HS-5 (cell line): ENCODE measurements at places on chromosomes 4 and X.

DNA sequence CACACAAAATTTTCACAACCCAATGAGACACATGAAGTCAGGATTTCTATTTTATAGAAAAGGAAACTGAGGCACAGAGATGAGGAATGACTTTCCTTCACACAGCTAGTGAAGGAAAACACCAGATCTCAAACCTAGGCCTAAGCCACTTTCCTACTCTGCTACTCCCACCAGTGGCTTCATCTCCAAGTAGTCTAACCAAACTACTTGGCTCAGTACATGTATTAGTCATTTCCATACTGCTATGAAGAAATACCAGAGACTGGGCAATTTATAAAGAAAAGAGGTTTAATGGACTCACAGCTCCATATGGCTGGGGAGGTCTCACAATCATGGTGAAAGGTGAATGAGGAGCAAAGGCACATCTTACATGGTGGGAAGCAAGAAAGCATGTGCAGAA lies 196.6 kb downstream of the EVC2 start:
- DNase-seq, result no peak

GRCh38 chr4:123343400-123344041 lies 53.1 kb upstream of the SPRY1 start:
- no peak for DNase-seq

GRCh38 chr4:140684314-140684713 lies 71.9 kb downstream of the TBC1D9 start:
- DNase-seq, result no peak

- no peak for DNase-seq
Measured at GRCh38 chr4:53647547-53647946, 56.3 kb upstream of the LNX1 start.

GRCh38 chr4:77593993-77594392 lies 11.6 kb upstream of the CXCL13 start:
- DNase-seq, result no peak

GRCh38 chr4:88225232-88226105 lies 58.9 kb downstream of the PPM1K start:
- no peak for DNase-seq

DNA sequence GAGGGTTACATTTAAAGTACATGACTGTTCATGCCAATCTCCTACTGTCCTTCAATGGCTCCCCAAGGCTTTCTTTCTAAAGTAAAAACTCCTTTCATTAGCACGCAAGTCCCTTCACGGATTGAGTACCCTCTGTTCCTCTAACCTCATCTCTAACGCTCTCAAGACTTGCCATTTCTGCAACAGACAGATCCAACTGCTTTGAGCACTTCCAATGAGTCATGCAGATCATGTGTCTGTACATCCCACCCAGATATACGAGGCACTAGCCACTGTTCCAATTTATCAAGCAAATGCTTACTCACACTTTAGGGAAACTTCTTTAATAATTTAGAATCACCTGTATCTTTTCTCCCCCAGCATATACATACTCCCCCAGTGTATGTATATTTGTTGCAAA lies 332.5 kb upstream of the ZFP42 start:
- no peak for DNase-seq

GRCh38 chrX:154761977-154762536 lies 607 bp upstream of the DKC1 start:
- DNase-seq, result no peak

DNA sequence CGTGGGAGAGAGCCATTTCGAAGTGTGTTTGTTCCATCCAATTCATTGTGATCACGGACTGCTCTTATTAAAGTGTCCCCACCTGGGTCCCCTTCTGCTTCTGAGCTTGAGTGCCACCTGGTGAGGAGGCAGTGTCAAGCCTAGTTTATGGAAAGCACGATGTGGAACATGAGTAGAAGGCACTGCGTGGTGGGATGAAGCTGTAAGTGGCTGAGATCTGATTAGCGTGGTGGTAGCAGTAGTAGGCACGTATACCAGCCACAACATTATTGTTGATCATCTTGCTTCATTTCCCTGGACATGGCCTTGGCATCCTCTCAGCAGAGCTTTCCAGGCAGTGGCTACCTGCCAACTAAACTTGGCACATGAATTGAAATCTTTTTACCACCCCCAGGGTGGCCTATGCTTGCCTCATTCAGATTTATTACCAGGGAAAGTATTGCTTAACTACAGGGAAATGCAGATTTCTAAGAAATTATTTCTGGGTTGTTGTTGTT lies 46.4 kb downstream of the GPAT3 start:
- DNase-seq, result no peak

DNA sequence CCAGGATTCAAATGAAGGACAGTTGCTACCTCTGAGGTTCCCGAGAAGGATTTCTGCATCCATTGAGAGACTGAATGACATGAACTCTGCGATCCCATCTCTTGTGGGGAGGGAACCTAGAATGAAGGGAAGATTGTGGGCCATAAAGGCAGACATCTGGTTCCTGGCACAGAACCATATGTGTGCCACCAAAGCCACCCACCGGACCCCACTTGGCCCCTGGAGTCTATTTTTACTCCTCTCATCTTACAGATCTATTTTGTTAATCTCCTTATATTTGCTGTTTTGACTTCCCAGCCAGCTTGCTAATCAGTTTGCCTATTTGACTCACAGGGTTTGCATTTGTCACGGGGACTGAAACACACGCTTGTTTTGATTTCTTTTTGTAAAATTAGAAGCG lies 7.3 kb downstream of the SOD3 start:
- no peak for DNase-seq

- DNase-seq, result no peak
Measured at GRCh38 chr4:11301075-11301660, 127.5 kb downstream of the HS3ST1 start.

GRCh38 chr4:148034813-148035212 lies 302.9 kb downstream of the ARHGAP10 start:
- DNase-seq, result no peak

DNA sequence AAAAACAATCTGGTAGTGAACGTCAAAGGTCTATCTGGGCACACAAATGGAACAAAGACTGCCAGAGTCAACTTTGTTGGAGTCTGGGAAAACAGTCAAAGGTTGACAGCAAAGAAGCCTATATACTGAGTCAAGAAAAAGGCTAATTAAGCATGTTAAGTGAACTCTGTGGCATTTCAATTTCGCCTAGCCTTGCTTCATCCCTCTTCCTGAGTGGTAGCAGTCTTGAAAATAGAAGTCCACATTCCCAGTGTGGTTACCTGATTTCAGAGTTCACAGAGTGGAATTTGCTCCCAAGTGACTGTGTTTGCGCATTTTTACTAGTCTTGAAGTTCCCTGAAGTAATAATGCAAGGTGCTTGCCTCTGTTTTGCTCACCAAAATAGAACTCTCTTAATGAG lies 760.0 kb downstream of the FSTL5 start:
- no peak for DNase-seq

DNA sequence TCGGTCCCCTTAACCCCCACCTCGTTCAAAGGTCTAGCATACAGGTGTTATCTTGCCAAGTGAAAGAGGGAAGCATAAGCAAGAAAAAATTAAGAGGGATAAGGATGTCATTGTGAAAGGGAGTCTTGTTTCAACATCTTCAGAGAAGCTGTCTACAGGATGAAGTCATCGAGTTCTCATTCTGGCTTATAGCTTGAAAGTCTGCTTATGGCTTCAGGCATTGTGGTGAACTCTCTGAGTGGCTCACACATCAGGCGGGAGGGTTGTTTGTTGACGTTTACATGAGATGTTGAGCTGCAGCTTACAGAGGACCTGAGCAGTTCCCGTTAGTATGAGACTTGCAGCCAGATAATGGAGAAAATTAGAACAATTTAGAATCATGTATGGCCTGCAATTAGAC lies 16.6 kb downstream of the MAGEA9B start:
- no peak for DNase-seq

DNA sequence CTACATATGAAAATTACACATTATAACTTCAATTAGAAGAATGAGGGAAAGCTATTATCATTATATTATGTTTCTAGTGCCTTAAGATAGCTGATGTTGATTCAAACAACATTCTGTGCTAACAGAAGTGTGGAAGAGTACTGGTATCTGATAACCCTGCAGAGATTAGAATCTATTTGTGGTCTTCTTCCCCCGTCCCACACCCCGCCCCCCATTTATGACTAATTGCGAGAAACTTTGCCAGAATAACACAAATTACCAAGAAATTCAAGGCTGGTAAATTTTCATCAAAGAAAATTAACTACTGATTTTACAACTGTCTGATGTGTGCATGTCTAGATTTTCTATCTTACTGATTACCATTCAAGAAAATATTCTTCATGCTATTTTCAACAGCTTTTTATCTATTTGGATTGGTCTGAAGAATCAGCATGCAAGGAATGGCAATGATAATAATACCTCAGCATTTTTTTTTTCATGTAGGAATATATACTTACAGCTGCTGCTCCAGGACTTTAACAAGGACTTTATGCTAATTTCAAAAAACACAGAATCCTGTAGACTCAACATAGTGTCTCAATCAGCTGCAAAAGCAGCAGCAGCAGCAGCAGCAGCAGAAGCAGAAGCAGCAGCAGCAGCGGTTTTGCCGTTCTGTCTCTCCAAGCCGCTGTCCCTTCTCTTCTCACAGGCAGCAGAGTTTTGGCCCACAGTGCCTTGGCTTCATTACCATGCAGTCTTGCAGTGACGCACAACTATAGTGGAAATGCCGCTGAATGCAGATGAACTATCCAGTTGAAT lies 126.7 kb downstream of the FRYL start:
- DNase-seq, result no peak

GRCh38 chr4:67468830-67469229 lies 76.5 kb downstream of the CENPC start:
- DNase-seq, result no peak

DNA sequence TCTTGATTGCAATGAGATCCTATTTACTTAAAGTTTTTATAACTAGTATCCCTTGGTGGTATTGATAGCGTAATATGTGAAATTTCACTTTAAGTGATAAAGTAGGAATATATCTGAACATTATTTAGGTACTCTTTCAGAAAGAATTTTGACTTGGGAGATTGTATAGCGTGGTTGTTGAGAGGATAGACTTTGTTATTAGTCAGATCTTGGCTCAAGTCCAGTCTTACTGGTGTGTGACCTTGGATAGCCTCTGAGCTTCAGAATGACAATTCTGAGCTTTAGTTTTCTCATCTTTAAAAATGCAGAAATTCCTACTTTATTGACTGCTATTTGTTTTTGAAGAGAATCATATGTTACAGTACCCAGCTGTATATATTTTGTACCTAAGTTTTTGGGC lies 32.6 kb downstream of the DCK start:
- DNase-seq, result peak; percentile 71

DNA sequence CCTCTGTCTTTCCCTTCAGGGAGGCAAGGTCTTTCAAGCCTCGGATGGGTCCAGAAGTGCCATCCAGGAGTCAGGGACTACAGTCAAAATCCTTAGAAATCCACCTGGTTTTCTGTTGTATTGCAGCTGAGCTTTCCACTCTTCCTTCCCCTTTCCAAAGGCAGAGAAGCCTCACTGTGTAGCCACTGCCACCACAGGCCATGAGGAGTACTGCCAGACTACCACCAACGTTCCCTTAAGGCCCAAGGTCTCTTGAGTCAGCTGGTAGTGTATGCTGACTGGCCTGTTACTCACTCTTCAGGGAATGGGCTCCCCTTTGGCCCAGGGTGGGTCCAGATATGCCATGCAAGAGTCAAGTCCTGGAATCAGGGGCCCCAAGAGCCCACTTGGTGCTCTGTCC lies 1454.1 kb downstream of the PCDH19 start:
- DNase-seq, result no peak

GRCh38 chrX:10722851-10723250 lies 102.5 kb upstream of the MID1 start:
- DNase-seq, result no peak

DNA sequence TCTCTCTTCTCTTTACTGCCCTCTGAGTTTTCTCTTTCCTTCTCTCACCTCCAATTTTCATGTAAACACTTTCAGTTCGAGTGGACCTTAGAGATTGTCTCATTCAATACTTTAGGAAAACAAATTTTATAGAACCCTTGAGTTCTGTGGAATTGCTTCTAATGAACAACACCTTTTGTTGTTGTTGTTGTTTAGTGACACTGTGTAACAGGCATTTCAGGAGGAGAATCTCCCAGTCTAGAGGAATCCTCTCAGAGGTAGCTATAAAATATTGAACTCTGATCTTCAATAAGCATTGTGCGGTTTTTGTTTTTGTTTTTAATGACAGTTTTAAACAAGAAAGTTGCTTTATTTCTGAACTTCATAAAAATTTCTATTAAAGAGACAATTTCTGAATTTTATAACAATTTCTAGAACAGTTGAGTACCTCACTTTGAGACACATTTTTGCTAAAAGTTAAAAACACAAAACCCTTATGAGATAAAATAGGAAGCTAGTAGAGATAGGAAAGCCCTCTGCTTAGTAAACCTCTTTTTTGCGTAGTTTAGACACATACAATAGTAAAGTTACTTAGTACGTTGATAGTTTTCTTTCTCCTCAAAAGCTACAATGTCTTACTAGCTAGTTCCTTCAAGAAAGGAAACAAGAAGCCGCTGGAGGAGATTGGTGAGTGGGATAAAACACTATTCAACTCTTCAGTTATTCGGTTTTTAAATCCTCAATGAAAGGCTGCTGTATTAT lies 38.8 kb downstream of the CLCN3 start:
- DNase-seq, result no peak

GRCh38 chrX:142054094-142054493 lies 150.4 kb downstream of the MAGEC1 start:
- no peak for DNase-seq

DNA sequence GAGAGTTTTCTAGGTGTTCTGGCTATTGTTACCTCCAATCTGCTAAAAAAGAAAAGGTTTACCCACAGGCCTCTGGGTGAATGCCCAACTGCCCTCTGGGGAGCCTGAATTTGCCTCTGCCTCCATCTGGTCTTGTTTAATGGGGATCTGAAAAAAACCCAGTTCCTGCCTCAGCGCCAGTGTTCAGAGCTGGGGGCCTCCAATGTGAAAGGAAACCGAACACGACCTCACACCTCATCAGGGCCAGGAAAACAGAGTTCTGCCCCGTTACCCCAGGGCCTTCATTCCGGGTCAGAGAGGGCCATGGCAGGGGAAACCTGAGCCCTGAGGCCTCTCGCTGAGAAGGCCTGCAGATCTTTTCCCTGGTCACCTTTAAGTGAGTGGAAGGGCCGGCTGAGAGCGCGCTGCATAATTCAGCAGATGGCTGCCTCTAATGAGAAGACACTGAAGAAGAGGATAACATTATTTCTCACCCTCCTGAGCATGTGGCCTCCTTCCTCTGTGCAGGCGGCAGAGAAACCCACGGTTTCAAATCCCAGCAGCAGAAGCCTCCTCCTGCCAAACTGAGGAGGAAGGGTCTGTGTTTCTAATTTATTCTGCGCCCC lies 6.8 kb downstream of the SEPTIN6 start:
- no peak for DNase-seq

- no peak for DNase-seq
Measured at GRCh38 chr4:2402048-2402842, 16.2 kb downstream of the ZFYVE28 start.

DNA sequence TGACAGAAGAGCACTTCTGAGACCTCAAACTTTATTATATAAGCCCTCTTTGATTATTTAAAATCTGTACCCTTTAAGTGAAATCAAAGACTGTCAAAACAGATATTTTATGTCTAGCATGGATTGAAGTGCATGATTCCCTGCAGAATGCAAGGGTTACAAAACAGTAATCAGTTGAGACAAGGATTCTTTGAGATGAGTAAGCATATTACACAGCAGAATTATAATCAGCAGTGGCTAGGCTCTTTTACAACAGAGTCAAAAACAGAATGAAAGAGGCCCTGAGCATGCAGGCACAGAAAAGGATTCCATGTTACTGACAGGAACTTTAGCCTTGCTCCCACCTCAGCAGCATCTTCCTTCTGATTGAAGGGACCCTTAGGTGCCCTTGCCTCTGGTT lies 487.9 kb upstream of the GALNT7 start:
- DNase-seq, result no peak
